ENCODE measurements at places on chromosomes 5 and 9. TPM values are rescaled to one million over a fixed set of nuclear protein-coding genes. Genes with fewer than 3 reads are reported as not detected.

Gene TSSK1B
- under 0.01 TPM for total RNA-seq

Gene ADAMTS13
- 2.0 TPM for total RNA-seq

Gene PHYKPL
- 9.0 TPM for total RNA-seq

Gene C9orf152
- total RNA-seq: not detected

Gene FSTL4
- total RNA-seq: 0.82 TPM

Gene HMMR
- total RNA-seq: 2.9 TPM

Gene INIP
- 35.1 TPM for total RNA-seq

Gene PRUNE2
- total RNA-seq: 10.2 TPM

Gene CKS2
- total RNA-seq: 25.7 TPM

GRCh38 chr5:78659714-78660113, 11.1 kb upstream of the LHFPL2 start:
- no peak for DNase-seq

DNA sequence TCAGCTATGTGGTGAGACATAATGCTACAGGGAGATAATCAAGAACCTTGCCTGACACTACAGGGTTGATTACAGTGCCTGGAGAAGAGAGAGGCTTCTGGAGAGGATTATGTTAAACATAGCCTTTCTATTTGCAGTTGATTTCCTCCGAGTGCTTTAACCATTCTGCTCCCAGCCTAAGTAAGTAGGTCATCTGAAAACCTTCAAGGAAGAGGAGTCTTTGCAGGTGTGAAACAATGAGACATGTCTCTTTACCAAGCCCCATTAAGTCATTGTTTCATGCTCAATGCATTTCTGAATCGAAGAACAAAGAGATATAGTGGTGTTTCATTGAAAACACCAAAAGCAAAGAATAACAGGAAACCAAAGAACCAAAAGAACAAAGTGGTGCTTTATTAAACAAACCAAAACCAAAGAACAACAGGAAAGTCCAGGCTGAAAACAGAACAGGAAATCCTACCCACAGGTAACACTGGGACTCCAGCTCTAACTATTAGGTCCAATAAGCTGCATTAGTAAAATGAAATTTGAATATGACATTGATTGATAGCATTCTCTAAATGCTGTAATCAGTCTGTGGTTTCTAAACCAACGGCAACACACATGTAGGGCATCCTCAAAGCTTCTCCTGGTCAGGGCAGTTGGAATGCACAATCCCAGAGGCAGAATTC, 113.3 kb upstream of the SPATA31D4 start:
- DNase-seq: no peak

GRCh38 chr9:113269355-113269754, 6.0 kb downstream of the CDC26 start:
- no peak for DNase-seq

DNA sequence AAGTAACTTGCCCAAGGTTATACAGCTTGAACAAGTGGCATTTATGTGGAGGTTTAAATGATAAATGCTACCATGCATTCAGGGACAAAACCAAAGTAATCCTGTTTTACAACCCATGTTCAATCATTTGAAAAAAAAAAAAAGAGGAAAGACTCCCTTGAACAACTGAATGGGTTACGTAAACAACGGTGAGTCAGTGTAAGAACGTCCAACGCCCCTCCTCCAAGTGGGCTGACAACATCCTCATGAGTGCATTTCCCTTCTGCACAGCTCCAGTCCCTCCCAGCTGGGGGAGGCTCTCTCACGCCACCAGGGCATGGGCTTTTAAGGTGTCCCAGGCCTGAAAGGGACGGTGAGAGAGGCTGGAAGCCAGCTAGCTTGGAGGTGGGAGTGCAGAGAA, 90.0 kb downstream of the PRRT1B start:
- DNase-seq: no peak

GRCh38 chr5:122493091-122494021, 181.3 kb downstream of the SNCAIP start:
- DNase-seq: no peak

DNA sequence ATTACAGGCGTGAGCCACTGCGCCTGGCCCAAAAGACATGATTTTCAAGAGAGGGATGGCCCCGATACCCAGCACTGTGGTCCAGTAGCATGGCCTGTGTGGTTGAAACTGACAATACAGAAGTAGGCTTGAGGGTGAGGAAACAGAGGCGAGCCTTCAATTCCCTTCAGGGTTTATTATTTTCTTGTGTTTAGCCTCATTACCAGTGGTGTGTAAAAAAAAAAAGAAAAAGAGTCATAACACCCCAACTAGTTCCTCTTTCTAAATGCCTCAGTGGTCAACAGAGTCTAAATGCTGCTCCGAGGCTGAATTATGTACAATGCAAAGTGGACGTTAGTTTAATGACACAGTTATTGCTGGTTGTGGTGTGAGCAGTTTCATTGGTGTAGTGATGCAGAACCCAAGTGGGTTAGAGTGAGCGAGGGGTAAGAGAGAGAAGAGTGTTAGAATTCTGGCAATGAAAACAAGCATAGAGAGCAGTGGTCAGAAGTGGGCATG, 58.8 kb downstream of the SNX30 start:
- no peak for DNase-seq

DNA sequence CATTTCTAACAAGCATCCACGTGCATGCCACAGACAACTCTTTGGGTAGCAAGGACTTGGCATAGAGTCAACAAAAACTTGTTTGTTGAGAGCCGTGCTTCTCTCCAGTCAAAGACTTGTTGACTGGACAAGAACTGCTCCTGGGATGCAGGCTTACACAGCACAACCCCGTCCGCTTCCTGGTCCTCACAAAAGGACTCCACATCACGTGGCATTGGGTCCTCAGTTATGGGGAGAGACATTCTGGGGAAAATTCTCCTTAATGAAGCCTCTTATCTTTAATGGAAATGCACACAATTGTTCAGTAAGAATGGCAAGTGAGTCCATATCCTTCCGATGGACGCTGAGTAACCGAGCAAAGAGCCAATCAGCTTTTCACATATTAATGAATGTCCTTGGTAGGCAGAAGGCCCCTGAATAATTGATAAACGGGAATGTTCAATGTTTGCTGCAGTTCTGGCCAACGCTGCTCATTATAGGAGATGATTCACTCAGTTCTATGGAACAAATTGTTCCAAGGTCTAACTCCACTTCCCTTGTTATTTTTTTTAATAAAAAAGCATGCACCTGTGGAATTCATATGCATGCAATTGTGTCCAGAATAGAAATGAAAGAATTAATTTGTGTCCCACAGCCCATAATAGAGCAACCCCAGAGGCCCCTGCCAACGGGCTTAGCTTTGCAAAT, 97.0 kb upstream of the ZNF366 start:
- DNase-seq: no peak

GRCh38 chr9:100714372-100715099, 136.7 kb downstream of the CAVIN4 start:
- peak; percentile 71 for DNase-seq

DNA sequence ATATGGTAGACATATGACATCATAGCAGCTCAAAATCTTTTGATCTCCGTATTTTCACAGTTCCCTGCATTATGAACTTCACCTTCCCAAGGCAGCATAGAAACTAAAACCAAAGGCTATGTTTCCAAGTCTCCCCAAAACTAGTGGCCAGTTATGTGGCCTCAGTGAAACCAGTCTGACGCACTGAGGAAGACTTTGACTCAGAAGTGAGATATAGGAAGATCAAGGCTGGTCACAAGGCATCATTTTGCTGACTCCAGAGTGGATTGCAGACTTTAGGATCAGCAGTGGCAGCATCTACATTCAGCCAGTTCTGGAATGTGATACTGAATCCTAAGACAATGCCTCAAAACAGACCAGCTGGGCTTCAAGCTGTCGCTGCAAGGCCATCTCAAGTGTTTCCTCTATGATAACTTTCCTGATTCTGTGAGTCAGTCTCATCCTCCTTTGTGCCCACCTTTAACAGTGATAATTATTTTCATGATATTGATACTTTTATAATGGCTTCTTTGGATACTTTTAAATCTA, 34.4 kb upstream of the ELL2 start:
- no peak for DNase-seq

GRCh38 chr5:171868236-171868635, 82.6 kb downstream of the SMIM23 start:
- DNase-seq: no peak

DNA sequence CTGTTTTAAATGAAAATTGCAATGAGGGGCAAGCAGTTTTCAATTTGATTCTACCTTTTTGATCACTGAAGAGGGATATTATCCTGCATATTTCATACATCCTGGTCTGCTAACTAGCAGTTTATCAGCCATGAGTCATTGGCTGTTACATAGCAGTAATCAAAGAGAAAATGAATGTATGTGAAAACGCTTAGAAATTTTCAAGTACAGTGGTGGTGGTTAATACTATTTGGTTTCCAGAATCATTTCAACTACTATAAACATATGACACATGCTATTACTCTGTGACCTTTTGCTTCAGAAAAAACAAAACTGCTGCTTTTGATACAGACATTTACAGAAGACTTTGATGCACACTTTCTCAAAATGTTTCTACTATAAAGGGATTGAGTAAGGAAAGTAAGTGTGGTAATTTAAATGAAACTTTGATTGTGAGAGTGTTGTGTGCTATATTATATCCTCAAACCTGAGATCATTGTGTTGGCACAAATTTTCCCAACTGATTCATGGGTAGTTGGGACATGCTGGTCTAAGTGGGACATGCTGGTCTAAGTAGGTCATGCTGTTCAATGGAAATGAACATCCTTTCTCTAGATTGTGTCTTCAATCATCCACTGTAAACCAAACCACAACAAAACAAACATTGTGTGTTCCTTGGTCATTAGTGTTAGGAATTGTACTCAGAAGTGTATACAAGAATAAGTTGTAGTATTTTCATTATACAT, 5.1 kb downstream of the RNF14 start:
- DNase-seq: no peak

DNA sequence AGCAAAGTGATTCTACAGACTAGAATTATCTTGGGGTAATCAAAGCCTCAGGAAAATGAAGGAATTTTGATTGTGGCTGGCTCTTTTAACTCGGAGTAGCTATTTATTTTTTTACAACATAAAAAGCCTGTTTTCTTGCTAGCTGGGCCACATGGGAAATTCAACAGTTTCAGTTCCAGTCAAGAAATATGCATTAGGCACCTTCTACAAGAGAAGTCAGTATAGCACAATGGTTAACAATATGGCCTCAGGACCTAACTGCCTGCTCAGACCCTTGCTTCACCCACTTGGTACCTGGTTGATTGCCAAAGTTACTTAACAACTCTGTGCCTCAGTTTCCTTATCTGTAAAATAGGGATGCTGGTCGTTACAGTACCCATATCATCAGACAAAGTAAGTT, 586.2 kb downstream of the ZNF608 start:
- no peak for DNase-seq

DNA sequence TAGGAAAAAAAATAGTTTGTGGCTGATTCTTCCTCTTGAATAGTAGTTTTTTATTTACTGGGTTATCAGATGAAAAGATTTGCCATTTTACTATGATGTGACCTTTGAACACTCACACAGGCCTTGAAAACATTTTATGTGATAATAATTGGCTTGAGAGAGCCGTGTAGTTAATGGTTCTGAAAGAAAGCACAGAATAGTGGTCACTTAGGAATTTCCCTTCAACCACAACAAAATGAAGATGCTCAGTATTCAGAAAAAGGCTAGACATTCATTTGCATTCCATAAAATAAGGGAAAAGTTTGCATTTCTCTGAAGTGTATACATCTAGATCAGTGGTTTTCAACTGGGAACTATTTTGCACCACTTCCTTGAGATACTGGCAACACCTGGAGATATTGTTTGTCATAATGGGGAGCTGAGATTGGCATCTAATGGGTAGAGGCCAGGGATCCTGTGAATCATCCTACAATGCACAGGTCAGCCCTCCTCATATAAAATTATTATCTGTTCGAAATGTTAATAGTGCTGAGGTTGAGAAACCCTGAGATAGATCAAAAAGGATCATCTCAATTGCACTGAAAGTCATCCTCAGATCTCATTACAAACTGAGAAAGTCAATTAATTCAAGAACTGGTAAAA, 446.4 kb upstream of the CCNG1 start:
- no peak for DNase-seq

GRCh38 chr9:94772144-94772543, 45.6 kb downstream of the AOPEP start:
- no peak for DNase-seq

Data from frontal cortex (tissue), 4 donors.